NCI-H2029 (cell line): ENCODE measurements at places on chromosomes 13 and 19.

- DNase-seq, result no peak
Measured at GRCh38 chr13:76894401-76895110, 8.4 kb upstream of the KCTD12 start.

- DNase-seq, result no peak
Measured at GRCh38 chr13:64723724-64724123, 2506.4 kb downstream of the PCDH9 start.

GRCh38 chr13:36850790-36851438, 31.9 kb downstream of the RFXAP start:
- DNase-seq, result no peak

DNA sequence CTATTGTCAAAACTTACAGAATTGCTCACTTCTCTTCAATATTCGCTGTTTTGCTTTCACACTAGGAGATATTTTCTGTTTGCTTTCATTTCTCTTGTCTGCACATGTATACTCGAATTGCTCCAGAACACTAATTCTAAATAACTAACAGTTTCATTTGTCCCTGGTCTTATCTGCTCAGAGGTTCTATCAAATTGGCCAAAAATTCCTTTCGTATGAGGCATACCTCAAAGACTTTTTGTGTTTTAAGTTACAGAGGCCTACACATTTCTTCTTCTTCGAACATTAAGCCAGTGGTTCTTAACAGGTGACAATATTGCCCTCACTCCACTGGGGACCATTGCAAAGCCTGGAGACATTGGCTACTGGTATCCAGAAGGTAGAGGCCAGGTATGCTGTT, 1314.6 kb downstream of the EFNB2 start:
- DNase-seq, result no peak

DNA sequence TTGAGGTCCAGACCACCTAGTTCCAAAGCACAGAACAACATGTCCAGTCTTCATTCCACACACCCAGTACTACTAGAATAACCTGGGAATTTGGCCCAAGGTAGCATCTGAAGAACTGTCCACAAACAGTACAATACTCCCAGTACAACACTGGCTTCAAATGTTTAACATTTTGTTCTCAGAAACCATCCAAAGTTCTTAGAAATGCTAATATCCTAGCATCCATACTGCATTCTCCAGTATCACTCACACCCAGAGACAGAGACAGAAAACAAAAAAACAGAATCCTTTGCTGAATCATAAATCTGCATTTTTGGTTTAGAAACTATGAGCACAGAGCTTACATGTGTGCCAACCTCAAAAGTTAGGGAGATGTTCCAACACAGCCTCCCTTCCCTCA, 490.8 kb downstream of the FOXO1 start:
- DNase-seq, result no peak

- no peak for DNase-seq
Measured at GRCh38 chr13:41613984-41614661, 156.8 kb downstream of the RGCC start.

DNA sequence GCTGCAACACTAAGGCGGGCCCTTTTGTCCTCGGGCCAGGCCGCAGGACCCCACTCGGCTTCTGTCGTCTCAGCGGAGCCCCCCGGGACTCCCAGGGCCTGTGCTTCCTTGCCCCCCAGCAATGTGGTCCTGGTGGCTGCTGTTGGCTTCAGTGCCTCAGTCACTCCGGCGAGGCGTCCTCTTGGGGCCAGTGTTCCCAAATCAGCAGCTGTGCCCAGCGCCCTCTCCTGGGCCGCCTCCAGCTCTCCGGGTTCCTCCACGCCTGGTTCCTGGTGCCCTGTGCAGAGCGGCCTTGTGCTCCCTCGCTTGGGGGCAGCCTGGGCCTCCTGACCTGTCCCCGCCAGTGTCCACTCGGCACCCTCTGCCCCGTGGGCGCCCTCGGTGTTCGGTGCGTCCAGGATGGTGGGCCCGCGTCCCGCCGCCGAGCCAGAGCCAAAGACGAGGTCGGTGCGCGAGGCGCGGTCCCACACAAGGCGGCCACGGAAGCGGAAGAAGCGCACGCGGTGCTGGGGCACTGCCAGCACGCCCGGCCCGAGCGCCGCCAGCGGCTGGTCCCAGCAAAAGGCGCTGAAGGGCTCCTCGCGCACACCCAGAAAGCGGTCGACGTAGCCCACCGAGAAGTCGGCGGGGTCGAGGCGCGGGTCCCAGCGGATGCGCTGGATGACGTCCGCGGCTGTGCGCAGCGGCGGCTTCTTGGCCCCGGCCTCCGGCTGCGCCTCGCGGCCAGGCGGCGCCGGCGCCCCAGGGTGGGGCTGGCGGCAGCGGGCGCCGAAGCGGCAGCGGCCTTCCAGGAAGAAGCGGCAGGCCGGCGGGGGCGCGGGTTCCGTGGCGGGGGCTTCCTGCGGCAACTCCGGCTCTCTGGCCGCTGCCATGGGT, 685 bp downstream of the LENG9 start:
- peak; percentile 35 for DNase-seq

DNA sequence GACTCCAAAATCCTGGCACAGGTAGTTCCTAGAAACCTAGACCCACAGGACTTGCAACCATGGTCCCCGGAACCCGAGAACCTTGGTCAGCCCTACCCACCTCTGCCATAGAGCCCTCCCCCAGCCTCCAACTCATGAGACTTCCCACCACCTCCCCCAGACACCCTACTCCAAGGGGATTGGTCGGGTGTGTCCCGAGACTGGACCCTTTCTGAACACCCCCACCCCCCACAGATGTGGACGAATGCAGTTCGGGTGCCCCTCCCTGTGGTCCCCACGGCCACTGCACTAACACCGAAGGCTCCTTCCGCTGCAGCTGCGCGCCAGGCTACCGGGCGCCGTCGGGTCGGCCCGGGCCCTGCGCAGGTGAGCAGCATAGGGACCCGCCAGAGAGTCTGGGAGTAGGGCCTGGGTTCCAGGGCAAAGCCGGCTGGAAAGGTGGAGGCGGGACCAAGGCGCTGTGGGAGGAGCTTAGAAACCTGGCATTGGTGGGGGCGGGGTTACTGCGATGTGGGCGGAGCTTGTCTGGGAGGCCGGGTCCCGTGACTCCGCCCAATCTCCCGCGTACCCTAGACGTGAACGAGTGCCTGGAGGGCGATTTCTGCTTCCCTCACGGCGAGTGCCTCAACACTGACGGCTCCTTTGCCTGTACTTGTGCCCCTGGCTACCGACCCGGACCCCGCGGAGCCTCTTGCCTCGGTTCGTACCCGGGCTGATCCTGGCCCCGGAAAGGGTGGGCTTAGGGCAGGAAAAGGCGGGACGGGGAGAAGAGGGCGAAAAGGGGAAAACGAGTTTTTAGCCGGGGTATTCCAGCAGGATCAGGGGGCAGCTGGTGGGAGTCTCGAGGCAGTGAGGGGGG, 11.9 kb downstream of the LTBP4 start:
- DNase-seq, result peak; percentile 63

DNA sequence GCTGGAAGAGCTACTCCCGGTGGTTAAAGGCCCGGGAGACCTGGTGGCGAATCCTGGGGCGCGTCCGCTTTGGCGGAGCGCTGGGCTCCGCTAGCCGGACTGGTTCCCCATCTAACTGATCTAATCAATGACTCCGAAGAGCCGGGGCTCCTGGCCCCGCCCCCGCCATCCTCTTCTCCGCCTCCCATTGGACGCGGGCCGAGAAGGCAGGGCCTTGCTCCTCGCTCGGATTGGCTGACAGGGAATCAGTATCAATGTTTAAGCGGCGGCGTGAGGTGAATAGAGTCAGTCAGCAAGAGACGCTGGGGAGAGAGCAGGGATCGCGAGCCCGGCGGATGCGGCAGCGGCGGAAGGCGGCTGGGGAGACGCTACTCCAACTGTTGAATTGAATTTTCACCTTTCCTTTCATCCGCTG, 1.7 kb upstream of the PCDH17 start:
- DNase-seq, result peak; percentile 53

GRCh38 chr13:35987572-35988513, 143.3 kb downstream of the DCLK1 start:
- DNase-seq, result no peak

DNA sequence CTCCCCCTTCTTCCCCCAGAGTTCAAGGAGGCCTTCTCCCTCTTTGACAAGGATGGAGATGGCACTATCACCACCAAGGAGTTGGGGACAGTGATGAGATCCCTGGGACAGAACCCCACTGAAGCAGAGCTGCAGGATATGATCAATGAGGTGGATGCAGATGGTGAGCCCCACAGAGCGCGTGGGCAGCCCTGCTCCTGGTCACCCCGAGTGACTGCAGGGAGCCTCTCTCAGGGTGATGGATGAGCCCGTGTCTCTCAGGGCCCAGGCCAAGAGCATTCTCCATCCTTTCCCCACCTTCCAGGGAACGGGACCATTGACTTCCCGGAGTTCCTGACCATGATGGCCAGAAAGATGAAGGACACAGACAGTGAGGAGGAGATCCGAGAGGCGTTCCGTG, 7.0 kb downstream of the CALM3 start:
- DNase-seq, result no peak

DNA sequence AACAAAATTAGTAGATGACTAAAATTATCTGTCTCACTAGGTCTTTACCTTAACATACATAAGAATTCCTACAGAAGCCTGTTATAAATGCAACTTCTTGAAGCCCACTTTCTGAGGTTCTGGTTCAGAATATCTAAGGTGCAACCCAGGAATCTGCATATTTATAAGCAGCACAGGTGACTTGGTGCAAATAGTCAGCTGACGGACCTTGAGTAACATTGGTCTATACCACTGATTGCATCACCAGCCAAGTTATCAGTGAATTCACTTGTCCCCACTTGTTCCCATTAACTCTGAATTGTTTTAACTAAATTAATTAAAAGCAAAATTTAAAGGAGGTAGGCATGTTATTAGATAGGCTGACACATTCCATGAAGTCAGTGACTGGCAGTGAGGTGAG, 109.9 kb downstream of the FRY start:
- no peak for DNase-seq

- no peak for DNase-seq
Measured at GRCh38 chr13:23203516-23203915, 22.7 kb downstream of the SGCG start.

DNA sequence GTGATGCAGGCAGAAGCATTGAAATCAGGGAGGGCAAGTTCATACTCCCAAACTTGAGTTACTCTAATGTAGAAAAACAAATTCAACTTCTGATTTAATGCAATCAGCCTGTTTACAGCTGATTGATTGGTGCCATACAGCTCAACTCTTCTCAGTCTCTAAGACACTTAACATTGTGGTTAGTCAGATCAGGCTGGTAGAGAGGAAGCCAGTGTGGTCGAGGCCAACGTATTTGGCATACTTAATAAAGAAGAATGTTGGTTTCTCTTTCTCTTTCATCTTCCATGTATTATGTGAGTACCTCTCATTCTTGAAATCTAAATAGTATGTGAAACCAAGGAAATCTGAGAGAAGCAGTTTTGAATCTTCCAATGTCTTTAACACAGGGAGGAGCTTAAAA, 255.0 kb upstream of the SLITRK1 start:
- no peak for DNase-seq

- peak; percentile 14 for DNase-seq
Measured at GRCh38 chr13:31909864-31910551, 121.6 kb upstream of the FRY start.

- DNase-seq, result no peak
Measured at GRCh38 chr19:55340784-55341147, 1.1 kb downstream of the KMT5C start.

DNA sequence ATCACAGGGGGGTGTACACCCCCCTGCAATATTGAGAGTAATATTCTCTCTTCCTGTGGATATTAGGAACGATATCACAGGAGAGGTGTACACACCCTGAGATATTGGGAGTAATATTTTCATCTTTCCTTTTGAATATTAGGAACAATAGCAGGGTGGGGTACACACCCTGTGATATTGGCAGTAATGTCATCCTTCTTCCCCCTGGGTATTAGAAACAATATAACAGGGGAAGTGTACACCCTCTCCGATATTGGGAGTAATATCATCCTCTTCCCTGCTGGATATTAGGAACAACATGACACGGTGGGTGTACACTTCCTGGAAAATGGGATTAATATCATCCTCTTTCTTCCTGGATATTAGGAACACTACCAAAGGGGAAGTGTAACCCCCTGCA, 57.8 kb upstream of the CEACAM21 start:
- DNase-seq, result no peak

GRCh38 chr13:79108914-79109643, 297.0 kb downstream of the RBM26 start:
- peak; percentile 59 for DNase-seq

DNA sequence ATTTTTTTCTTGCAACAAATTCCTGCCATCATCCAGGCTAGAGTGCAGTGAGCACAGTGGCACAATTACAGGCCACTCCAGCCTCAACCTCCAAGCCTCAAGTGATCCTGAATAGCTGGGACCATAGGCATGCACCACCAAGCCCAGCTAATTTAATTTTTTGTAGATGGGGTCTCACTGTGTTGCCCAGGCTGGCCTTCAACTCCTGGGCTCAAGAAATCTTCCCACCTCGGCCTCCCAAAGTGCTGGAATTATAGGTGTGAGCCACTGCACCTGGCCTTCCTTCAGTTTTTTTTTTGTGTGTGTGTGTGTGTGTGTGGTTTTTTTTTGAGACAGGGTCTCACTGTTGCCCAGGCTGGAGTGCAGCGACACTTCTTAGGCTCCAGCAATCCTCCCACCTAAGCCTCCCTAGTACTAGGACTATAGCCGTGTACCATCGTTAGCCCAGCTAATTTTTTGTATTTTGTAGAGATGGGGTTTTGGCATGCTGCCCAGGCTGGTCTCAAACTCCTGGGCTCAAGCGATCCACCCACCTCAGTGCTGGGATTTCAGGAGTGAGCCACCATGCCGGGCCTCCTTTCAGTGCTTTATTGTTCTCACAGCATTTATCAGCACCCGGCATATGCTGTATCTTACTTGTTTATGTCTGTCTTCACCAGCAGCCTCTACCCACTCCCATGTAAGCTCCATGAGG, 5.9 kb upstream of the SRRM5 start:
- no peak for DNase-seq

GRCh38 chr19:35370722-35371121, at the start of gene GPR42:
GPR42 (plus strand) TSS chr19:35371068; CDS start chr19:35371360, 292 bp downstream.
- no peak for DNase-seq
